Vein endothelial cell (primary cell): ENCODE measurements at places on chromosomes 12 and 14. TPM values are rescaled to one million over a fixed set of nuclear protein-coding genes. Genes with fewer than 3 reads are reported as not detected.

TAS2R31 gene
- total RNA-seq: 6.9 and 7.2 TPM in 2 replicates

CBLN3 gene
- 1.2 and 1.3 TPM in 2 replicates for total RNA-seq

PPP1R1A gene
- total RNA-seq: not detected in 2 replicates

FBXL14 gene
- 16.3 and 18.9 TPM in 2 replicates for total RNA-seq

EXOC3L4 gene
- total RNA-seq: not detected in 2 replicates

FAIM2 gene
- not detected in 2 replicates for total RNA-seq

LEMD3 gene
- 22.9 and 28.6 TPM in 2 replicates for total RNA-seq

C14orf39 gene
- under 0.01 TPM in 1 of 2 replicates, not detected in the other for total RNA-seq

PLBD1 gene
- 0.10 TPM in 1 of 2 replicates, not detected in the other for total RNA-seq

MDM1 gene
- total RNA-seq: 9.1 and 14.0 TPM in 2 replicates

HCAR1 gene
- total RNA-seq: under 0.01 and 0.10 TPM in 2 replicates

LGMN gene
- 60.1 and 67.0 TPM in 2 replicates for total RNA-seq

DDN gene
- 0.19 and 0.65 TPM in 2 replicates for total RNA-seq

SPRING1 gene
- 38.9 and 51.2 TPM in 2 replicates for total RNA-seq

GOLT1B gene
- total RNA-seq: 39.5 and 61.1 TPM in 2 replicates

KIF26A gene
- total RNA-seq: 8.2 and 14.6 TPM in 2 replicates

TEX52 gene
- not detected in 2 replicates for total RNA-seq

PIWIL1 gene
- total RNA-seq: not detected in 2 replicates

GDF3 gene
- 0.96 and 1.6 TPM in 2 replicates for total RNA-seq

RTL1 gene
- total RNA-seq: not detected in 2 replicates

PAPLN gene
- total RNA-seq: 10.1 and 11.4 TPM in 2 replicates

LRRC9 gene
- not detected in 2 replicates for total RNA-seq

KCNH5 gene
- not detected in 2 replicates for total RNA-seq

PLEKHD1 gene
- total RNA-seq: not detected in 2 replicates

KCNC2 gene
- total RNA-seq: not detected in 2 replicates

SMARCD1 gene
- total RNA-seq: 115 and 125 TPM in 2 replicates

SENP1 gene
- total RNA-seq: 21.2 and 25.7 TPM in 2 replicates

KLHL33 gene
- total RNA-seq: not detected in 2 replicates

MUCL1 gene
- total RNA-seq: not detected in 2 replicates

PITPNM2 gene
- total RNA-seq: 8.8 and 11.2 TPM in 2 replicates

ACIN1 gene
- 97.0 and 102 TPM in 2 replicates for total RNA-seq

KRT3 gene
- total RNA-seq: not detected in 2 replicates

TOMM20L gene
- total RNA-seq: 0.65 TPM in 1 of 2 replicates, not detected in the other

CLBA1 gene
- 6.5 and 10.2 TPM in 2 replicates for total RNA-seq

SPX gene
- total RNA-seq: under 0.01 and 0.10 TPM in 2 replicates

SLC41A2 gene
- 4.6 and 13.9 TPM in 2 replicates for total RNA-seq

EEF1AKMT3 gene
- 8.8 and 10.5 TPM in 2 replicates for total RNA-seq

HOXC4 gene
- not detected in 2 replicates for total RNA-seq

KRT74 gene
- total RNA-seq: not detected in 2 replicates

WNT1 gene
- total RNA-seq: not detected in 2 replicates

CCDC175 gene
- total RNA-seq: not detected in 2 replicates

TESPA1 gene
- total RNA-seq: not detected in 2 replicates

FOXN4 gene
- total RNA-seq: not detected in 2 replicates

PCED1B gene
- total RNA-seq: 0.33 and 0.38 TPM in 2 replicates

GPR162 gene
- 3.4 and 6.5 TPM in 2 replicates for total RNA-seq

GALNT9 gene
- total RNA-seq: 0.33 TPM in 1 of 2 replicates, not detected in the other

TROAP gene
- total RNA-seq: 7.8 and 16.5 TPM in 2 replicates

CLEC6A gene
- total RNA-seq: not detected in 2 replicates

GLT1D1 gene
- total RNA-seq: not detected in 2 replicates

TMTC1 gene
- 1.2 and 2.0 TPM in 2 replicates for total RNA-seq
